Cortex of kidney (tissue), 1 donor: ENCODE measurements at places on chromosomes 2 and 18.

GRCh38 chr2:109206569-109207146, 77.7 kb downstream of the SH3RF3 start:
- no peak for DNase-seq

DNA sequence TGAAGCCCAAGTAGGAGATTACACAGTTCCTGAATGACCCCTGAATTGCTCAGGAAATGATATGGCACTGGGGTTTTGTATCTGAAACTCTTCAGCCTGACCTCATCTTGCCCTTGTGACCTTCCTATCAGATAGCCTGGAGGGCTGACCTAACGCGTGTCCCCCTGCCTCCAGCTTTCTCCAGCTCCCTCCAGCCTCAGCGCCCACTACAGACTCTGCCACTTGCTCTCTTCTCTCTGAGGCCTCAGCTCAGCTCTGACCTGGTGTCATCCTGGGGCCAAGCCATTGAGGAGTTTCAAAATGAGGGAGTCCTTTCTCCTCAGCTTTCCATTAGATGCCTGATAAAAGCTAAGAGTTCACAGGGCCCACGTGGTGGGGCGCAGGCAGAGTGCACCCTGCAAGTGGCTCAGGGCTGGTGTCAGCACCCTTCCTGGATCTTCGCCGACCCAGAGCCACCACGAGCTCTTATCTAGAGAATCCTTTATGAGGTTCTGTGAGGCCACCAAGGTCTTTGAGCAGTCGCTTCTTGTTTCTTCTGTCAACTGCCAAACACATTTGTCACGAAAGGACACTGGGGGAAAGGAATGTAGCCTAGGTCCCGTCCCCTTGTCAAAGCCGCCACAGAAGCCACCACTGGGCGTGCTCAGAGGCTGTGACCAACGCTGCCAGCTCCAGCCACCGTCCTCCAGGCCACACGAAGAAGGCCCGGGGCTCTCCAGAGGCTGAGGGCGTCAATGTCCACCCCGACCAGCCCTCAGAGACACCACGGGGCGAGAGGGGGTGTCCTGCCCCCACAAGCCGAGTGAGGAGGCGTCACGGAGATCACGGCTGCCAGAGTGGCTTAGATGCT, 131.3 kb upstream of the GPC1 start:
- no peak for DNase-seq

- no peak for DNase-seq
Measured at GRCh38 chr2:16218625-16219024, 278.3 kb downstream of the MYCN start.

- DNase-seq: no peak
Measured at GRCh38 chr2:20576598-20577115, 74.2 kb downstream of the HS1BP3 start.
